ENCODE measurements at places on chromosomes 7 and 10. TPM values are rescaled to one million over a fixed set of nuclear protein-coding genes. Genes with fewer than 3 reads are reported as not detected.

GRCh38 chr10:60849740-60850139, 71.5 kb downstream of the CDK1 start:
- DNase-seq: no peak

DNA sequence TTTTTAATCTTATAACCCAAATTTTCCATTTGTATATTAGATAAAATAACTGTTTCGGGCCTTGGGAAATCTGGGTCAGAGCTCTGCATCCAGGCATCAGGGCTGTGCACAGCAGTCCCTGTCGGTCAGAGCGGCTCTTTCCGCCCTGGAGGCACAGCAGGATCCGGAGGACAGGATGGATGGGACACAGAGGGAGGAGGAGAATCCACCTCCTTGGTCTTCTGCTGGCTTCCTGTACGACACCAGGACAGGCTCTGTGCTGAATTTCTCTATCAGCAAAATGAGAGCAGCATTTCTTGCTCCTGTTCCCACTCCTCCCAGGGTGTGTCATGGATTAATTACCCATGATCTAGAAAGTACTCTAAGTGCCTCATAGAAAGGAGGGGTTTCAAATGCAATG, 254.9 kb downstream of the SKAP2 start:
- peak; percentile 43 for DNase-seq

DNA sequence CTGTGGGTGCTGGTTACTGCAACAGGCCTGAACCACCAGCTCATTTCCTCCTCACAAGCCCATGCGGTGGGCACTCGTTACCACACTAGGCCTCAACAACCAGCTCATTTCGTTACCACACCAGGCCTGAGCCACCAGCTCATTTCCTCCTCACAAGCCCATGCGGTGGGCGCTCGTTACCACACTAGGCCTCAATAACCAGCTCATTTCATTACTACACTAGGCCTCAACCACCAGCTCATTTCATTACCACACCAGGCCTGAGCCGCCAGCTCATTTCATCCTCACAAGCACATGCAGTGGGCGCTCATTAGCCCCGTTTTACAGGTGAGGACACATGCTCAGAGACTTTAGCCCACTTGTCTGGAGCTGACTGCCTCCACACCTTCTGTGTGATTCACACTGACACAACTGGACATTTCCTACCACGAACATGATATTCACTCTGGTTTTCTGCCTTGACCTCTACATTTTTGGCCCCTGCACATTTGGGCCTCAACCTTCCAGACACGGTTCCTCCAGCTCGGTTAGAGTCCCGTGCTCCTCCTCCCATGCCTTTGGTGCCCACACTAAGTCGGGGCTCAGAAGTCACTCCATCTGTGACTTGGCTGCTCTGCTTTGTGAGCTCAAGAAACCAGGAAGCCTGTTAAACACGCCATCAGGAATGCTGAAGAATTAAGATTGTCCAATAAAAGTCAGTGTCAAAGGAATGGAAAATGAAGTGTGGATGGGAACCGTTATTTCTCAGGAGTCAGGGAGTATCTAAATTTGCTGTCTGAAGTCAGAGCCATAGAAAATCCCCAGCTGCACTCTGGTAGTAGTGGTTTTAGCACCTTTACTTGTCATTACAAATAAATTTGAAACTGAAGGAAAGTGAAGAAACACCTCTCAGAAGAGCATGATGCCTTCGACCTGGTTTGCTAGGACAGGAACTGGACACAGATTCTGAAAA, 55.8 kb upstream of the LANCL2 start:
- no peak for DNase-seq

DNA sequence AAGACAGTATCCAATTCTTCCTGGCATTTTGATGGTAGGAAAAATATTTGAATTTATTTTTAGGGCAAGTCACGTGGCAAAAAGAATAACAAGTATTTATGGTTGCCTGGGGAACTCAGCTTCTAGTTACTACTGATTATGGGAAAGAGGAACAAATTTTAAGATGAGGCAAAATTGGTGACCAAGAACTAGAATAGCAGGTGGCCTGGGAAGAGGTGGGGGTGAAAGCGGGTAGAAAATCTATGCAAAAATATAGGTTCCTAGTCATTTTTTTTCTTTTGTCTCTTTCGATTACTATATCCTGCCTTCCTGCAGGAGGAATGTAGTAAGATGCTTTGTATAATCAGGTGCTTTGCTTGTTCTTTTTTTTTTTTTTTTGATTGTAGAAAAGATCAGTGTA, 27.8 kb downstream of the ENTPD1 start:
- no peak for DNase-seq

GRCh38 chr10:30172091-30172490, 112.7 kb upstream of the JCAD start:
- no peak for DNase-seq

GRCh38 chr7:114832906-114833595, 88.8 kb upstream of the MDFIC start:
- DNase-seq: no peak

GRCh38 chr10:34835908-34836508, 20.9 kb upstream of the PARD3 start:
- DNase-seq: no peak

- DNase-seq: no peak
Measured at GRCh38 chr7:151115121-151115835, 29.0 kb downstream of the AGAP3 start.

GRCh38 chr10:2856598-2856997, 210.8 kb upstream of the PFKP start:
- DNase-seq: no peak

DNA sequence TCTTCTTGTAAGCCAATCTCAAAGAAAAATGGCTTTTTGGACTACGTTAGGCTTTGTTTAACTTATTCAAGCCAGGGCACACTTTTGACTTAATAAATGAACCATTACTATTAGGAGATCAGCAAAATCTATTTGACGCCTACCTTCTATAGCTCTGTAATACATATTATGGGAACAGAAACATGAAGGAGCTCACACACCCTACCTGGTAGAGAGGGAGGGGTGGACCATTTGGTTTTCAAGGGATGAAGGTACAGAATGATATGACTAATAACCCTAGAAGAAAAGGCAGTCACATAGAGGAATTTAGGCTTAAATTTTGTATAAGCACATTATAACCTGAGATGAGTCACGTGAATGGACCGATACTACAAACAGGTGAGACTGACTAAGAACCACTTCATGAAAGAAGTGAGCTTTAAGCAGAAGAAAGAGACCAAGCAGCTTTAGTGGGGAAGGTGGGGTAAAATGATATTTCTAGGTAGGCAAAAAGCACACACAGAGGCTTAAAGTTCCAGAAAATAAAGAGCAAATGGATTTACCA, 106.8 kb upstream of the CTTNBP2 start:
- no peak for DNase-seq

- DNase-seq: no peak
Measured at GRCh38 chr10:26981232-26981824, 119.0 kb downstream of the ANKRD26 start.

DNA sequence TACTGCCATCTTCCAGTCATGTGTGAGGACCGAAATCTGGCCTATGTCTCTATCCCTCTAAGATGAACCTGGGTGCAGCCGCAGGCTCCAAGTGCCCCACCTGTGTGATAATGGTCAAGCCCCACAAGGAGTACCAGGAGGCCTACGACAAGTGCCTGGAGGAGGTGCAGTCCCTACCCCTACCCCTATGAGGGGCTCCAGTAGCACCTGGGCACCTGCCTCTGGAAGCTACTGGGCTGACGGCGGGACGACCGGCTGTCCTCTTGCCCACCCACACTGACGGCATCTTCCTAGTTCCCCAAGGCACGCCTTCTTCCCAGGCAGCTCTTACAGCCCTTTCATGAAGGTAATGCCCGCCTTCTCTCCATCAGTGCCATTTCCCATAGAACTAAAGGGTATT, 47.4 kb downstream of the HOXA1 start:
- DNase-seq: no peak

DNA sequence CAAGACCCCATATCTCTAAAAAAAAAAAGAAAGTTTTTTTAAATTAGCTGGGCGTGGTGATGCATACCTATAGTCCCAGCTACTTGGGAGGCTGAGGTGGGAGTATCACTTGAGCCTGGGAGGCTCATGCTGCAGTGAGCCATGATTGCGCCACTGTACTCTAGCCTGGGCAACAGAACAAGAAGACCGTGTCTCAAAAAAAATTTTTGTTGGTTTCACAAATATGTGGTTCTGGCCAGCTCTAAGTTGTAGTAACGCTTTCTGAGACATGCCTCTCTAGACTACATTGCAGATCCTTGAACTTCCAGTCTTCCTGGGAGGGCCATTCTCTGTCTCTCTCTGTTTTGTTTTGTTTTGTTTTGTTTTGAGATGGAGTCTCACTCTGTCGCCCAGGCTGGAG, 24.6 kb upstream of the RHBDD2 start:
- no peak for DNase-seq

DNA sequence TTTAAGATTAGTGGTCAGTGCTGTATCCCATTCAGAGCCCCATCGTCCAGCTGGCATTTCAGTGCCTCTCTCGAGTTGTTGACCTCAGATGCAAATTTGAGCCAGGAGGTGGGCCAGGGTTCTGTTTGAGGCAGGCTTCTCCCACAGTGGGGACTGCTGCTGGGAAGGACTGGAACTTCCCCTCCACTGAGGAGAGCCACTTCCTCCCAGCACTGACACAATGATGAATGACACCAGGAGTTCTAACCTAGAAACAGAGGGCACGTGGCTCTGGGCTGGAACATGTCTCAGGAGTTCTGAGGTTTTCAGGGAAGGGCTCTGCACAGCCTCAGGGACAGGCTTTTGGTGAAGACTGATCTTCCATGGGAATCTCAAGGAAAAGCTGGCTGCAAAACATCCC, 18.3 kb upstream of the BTBD16 start:
- peak; percentile 59 for DNase-seq

DNA sequence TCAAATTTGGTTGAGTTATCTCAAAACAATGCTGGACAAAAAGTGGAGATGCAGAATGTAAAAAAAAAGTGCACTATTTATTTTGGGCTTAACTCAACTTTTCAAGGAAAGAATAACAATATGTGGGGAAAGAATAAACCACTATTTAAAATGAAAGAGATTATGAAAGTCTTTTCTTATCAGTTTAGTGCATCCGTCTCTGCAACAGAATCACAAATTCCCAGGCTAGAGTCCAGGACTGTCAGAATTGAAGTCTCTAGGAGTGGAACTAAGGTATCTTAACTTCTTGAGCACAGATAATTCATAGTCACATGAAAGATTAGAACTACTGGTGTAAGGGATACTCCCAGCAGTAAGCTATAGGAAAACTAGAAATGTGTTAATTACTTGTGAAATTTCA, 1200.3 kb upstream of the LRRN3 start:
- DNase-seq: no peak

GRCh38 chr7:75625868-75626267, 112.9 kb downstream of the HIP1 start:
- no peak for DNase-seq

GRCh38 chr10:34520084-34520483, 295.0 kb downstream of the PARD3 start:
- DNase-seq: no peak

DNA sequence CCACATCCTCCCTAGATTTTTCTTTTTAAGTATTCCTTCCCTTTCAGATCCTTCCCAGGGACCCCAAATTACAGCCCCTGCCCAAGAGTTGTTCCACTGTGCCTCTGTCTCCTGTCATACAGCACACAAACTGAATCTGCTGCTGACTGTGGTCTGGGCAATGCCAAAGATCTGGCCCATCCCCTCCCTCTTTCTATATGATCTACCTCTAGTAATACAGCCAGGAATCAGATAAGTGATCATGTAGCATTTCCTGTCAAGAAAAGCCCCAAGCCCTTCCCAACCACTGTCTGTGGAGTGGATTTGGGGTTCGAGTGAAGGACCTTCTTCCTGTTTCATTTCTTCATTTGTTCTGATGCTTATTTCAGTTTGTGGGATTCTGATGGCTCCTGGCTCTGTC, 6.7 kb downstream of the STX1A start:
- no peak for DNase-seq

- no peak for DNase-seq
Measured at GRCh38 chr10:7412928-7413282, 2.1 kb upstream of the SFMBT2 start.

DNA sequence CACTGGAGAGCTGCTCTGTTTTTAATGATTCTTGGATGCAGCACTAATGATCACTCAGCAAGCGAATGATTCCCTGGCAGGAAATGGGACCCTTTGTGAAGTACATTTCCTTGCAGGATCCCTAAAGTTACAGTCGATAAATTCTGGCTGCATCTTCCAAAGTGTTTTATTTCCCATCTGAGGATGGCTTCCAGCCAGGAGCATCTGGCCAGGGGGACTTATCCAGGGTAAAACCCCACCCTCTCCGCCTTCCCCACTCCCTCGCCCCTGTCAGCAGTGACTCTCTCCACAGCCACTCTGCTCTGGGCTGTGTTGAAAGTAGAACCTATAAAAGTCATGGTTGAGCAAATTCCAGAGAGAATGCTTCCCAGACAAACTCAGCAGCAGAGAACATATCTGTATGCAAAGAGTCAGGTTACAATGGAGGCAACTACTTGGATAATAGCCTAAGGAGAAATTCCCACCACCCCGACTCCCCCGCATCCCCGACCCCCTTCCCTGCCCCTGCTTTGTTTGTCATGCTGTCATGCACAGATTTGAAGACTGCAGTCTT, 111.0 kb upstream of the ANLN start:
- DNase-seq: no peak

- DNase-seq: no peak
Measured at GRCh38 chr7:17816903-17817302, 123.4 kb downstream of the SNX13 start.

DNA sequence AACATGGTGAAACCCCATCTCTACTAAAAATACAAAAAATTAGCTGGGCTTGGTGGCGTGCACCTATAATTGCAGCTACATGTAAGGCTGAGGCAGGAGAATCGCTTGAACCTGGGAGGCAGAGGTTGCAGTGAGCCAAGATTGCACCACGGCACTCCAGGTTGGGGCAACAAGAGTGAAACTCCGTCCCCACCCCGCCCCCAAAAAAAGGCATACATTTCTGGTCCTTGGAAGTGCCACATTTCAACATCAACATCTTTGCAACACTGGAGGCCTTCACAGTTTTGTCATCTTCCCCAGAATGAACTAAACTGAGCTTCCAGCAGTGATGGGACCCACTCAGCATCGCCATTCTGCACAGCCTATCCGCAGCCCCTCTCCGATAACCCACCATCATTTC, 36.6 kb downstream of the FAM53B start:
- DNase-seq: no peak

GRCh38 chr7:148790131-148790726, 91.5 kb downstream of the CUL1 start:
- DNase-seq: no peak

STAMBPL1 gene
- total RNA-seq: 5.1 TPM

ANKRD61 gene
- 0.45 TPM for total RNA-seq

CYP2C19 gene
- 0.19 TPM for total RNA-seq

PTF1A gene
- total RNA-seq: not detected

SYPL1 gene
- 70.8 TPM for total RNA-seq

ABCB1 gene
- 3.2 TPM for total RNA-seq

EEPD1 gene
- 18.5 TPM for total RNA-seq

TRIM74 gene
- 0.61 TPM for total RNA-seq

CRHR2 gene
- total RNA-seq: 0.19 TPM

UCMA gene
- not detected for total RNA-seq
